8988T (cell line): ENCODE measurements at places on chromosomes 4 and X.

GRCh38 chr4:98993419-98994071 is 2.0 kb upstream of the METAP1 start:
- no peak for DNase-seq

DNA sequence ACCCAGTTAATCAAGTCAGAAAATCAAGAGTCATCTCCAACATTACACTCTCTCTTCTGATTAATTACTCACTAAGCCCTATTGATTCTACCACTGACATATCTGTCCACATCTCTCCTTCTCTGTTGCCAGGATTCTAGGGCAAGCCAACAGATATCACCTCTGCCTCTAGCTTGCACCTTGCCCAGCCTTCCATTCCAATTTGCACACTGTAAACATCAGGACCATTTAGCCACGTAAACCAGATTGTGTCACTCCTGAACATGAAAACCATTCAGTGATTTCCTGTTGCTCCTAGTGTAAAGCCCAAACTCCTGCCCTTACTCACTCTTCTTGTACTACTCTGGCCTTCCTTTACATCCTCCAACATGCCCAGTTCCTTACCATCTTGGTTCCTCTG is 68.0 kb upstream of the PLS3 start:
- DNase-seq = no peak

GRCh38 chr4:177159600-177159999 is 150.1 kb upstream of the NEIL3 start:
- DNase-seq = no peak

DNA sequence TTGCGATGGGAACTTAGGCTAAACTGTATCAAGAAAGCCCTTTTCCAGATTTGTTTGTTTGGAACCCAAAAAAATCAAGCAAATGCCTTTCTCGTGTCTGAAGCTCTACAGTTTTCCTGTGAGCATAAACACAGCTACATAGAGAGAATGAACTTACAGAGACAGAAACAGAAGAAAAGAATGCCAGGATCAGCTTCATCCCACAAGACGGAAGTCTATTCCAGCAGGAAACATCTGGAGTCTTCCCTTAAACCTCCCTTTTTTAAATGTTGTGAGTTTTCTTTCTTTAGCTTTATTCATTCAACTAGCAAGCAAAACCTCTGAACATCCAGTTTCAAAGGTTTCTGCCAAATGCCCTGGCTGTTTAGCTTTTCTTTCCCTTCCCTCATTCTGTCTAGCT is 32.6 kb upstream of the ZFP42 start:
- no peak for DNase-seq

GRCh38 chrX:29447867-29448266 is 767.5 kb upstream of the MAGEB2 start:
- DNase-seq = no peak

- DNase-seq = no peak
These were observed 15.0 kb upstream of the UNC5C start for GRCh38 chr4:95563638-95564337.

DNA sequence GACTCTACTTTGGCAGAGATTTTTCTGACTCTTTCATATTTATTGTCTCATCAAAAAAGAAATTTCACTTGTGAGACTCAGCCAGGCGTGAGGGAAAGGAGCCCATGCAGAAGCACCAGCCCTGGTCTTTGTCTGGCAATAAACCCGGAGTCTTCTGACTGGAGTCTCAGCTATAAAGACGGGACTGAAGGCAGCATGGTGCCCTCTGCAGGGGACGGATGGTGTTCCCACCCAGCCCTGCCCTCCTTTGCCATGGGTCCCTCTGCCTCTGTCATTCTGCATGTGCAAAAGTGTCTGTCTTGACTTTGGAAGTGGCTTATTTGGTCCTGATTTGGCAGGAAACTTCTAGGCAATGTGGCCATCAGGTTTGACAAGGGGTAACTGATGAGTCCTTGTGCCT is 14.2 kb downstream of the ZNF185 start:
- no peak for DNase-seq

DNA sequence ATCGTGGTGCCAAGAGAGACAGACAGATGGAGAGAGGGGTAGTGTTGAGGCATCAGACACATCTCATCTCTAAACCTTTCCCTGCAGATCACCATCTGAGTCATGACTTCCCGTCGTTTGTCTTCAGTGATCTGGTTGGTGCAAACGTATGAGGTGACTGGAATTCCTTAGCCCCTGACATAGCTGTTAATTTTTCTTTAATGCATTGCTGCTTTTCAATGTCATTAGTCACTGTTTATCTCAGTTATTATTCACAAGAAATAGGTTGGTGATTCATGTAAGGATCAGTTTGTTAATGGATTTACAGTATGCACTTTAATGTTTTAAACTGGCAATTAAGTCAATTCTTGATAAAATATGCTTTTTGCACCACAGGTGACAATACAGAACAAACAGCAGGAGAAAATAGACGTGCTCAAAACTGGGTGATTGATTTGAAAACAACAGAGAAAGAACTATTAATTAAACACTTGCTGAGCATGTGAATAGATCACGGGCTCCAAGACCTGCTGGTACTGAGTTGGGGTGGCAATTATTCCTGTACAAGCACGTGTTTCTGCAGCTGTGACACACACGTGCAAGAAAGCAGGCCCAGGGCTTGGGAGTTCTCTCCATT is 1.3 kb upstream of the TMEM154 start:
- DNase-seq = no peak

- no peak for DNase-seq
These were observed 90.7 kb upstream of the IGFBP7 start for GRCh38 chr4:57200799-57201327.

DNA sequence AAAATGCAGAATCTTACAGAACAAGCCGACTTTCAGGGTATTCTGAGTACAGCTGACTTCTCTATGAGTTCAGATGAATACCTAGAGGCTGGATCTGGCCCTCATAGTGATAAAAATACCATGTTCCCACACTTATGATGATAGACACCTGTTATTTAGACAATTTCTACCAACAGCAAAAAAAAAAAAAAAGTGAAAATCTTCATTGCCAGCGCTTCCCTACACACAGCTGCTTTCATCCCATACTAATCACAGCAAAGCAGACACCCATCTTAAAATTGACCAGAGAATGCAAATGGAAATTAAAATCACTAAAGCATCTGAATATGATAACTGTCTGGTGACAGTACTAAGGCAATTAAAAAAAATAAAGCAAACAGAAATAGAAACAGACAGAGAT is 132.1 kb upstream of the ADGRL3 start:
- no peak for DNase-seq
